ENCODE measurements at places on chromosomes 3 and 15.

DNA sequence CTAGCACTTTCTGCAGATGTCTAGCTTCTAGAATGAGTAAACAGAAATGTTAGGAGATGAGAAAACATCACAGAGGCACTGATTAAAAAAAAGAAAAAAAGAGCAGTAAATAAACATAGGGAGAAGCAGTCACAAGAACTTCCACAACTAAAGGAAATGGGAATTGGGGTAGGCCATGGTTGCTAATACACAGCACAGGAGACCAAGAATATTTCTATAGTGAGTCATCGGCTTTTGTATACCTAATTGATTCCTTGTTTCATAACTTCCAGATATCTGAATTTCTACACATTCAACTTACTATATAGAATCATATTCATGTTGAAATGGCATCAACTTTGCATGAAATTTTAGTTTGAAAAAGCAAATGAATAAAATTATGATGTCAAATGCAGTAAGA lies 47.3 kb upstream of the TCF12 start:
- DNase-seq: peak; percentile 74

DNA sequence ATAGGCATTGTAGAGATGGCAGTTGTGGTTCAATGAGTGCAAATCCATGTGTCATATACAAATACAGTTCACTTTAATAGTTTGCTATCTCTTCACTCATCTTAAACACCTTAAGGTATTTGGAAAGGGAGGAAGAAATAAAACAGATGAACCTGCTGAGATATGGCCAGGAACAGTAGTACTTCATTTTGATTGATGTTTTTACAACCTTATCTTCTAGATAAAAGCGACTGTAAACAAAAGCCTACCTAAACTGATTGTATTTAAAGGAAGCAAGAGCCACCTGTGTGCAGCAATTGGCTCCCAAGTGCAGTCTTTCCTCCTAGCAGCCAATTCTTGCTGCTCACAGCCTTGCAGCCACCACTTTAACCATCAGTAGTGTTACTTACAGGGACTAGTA lies 217.7 kb downstream of the CDIN1 start:
- no peak for DNase-seq

GRCh38 chr3:36893137-36893557 lies 51.7 kb downstream of the TRANK1 start:
- peak; percentile 97 for DNase-seq

DNA sequence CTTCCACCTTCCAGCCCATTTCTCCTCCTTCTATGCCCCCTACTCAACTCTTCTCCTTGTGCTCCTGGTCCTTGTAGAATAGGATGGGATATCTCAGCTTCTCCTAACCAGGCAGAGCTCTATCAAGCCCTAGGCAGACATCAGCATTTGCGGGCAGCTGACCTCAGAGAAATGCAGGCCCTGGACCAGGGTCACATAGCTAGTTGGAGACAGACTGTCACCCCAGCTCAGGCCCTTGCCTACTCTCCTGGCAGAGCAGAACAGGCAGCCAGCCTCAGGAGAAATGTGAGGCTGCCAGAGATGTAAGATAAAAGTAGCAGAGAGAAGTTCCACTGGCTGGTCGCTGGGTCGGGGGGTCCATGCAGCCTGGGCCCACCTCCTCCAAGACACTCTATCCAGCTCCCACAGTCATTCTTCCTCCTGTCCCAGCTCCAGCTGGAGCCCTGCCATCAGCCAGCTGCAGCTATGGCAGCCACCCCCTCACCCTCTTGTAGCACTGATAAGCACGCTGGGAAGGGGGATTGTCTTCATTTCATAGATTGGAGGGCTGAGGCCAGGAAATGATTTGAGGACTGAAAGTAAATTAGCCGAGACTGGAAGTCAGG lies 4.0 kb downstream of the CYP8B1 start:
- no peak for DNase-seq

- DNase-seq: no peak
Observed at GRCh38 chr3:78123058-78123457, 1083.2 kb downstream of the ROBO2 start.

DNA sequence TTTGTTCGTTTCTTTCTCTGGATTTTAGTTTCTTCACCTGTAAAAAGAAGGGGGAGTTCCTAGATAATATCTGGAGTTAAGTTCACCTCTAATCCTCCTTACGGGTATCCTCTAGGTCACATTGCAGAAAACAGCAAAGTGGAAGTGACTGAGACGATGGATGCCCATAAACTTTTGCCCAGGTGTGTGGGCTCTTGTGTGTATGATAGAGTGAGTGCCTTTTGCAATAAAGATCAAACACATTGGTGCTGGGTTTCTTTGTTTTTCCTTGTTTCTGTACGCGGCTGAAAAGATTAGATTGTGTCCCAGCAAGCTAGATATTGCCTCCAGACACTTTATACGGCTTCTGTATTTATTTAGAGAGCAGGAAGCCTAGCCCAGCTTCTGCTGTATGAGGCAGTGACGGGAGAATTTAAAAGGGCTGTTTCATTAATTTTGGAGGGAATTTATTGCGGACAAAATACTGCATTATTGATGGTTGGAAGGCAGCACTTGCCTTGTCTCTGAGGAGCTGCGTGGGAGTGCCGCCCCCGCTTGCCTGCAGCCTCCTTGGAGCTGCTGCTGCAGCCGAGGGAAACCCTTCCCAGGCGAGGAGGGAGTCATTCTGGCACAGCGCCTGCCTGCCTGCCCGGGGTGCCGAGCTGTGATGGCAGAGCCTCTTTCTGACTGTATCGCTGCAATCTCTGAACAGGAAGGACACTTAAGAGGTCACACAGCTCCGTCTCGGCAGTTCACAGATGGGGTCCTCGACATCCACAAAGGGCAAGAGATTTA lies 38.5 kb downstream of the PYDC2 start:
- no peak for DNase-seq

DNA sequence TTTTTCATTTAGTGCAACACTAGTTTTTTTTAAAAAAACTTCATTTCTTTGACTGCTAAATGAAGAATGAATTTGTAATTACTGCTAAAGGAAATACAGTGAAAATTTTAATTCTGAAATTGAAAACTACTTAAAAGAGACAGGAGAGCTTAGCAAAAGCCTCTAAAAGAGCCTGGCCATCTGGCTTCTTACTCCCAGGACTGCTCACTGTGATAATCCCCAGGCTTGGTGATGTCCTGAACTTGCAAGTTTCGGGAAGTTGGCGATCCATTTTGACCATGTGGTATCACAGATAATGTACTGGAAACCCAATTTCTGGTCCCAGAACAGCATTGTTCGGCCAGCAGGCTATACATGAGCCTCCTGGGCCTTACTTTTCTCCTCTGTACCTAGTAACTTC lies 292.1 kb downstream of the FGF12 start:
- no peak for DNase-seq

GRCh38 chr3:140834266-140835037 lies 107.2 kb upstream of the SLC25A36 start:
- DNase-seq: peak; percentile 34

GRCh38 chr3:160738048-160738447 lies 18.0 kb upstream of the PPM1L start:
- DNase-seq: no peak

GRCh38 chr3:134080761-134081160 lies 51.0 kb upstream of the SLCO2A1 start:
- no peak for DNase-seq
